Substantia nigra (tissue), 51 donors: ENCODE measurements at places on chromosomes 1 and 21.

GRCh38 chr1:159005676-159006075 is 4.0 kb upstream of the IFI16 start:
- DNase-seq, result no peak

- no peak for DNase-seq
These were observed 3.1 kb downstream of the WNT2B start for GRCh38 chr1:112511897-112512296.

GRCh38 chr1:41975850-41976569 is 57.3 kb upstream of the HIVEP3 start:
- DNase-seq, result no peak

DNA sequence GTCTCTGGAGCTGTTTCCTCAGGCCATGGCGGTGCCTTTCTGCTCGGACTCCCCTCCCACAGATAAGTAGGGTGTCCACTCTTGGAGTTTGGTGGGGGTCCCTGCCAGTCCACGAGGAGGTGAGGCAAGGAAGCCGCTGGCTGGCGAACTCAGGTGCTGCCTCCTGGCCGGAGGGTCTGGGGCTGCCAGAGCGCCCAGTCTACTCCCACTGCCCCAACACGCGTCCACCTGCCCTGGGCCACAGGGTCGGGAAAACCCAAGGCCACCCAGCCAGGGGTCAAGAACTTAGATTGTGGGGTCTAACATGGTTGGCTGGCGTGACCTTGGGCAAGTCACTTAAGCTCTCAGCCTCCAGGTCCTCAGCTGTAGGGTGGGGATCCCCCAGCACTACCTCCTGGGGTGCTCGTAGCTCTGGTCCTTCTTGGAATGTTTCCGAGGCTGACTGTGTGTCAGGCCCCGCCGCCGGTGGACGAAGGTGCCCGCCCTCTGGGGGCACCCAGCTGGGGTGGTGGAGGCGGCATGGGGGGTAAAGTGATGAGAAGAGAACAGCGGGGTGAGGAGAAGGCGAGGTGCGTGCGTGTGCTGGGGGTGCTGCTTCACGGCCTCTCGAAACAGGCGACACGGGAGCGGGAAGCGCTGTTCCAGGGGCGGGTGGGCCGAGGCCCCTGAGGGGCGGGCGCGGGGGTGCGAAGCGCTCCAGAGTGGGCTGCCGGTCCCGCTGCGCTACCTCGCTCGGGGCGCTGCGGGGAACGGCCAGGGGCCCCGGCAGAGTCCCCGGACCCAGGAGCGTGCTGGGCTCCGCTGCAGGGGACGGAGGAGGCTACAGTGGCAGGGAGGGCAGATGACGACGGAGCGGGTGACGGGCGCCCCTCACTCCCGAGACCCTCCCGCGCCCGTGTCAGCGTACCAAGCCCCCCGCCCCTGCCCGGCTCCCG is 1.2 kb downstream of the SH2D5 start:
- DNase-seq, result no peak

- no peak for DNase-seq
These were observed 208.1 kb downstream of the PRDM2 start for GRCh38 chr1:13908128-13908527.

DNA sequence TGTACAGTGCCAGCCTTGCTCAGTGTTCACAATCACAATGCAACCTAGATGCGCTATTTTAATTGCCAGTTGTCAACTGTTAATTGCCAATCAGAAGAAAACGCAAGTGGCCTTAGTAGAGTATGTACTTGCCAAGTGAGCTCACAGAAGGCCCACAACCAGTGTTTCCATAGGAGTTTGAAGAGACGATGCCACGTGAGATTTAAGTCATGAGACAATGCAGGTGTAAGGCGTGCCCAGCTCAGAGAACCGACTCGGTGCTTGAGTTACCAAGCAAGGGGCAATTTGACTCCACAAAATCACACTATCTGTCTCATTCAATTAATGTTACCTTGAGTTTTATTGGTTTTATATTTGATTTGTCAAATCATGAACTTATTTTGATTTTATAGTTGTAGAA is 65.6 kb downstream of the TEX35 start:
- DNase-seq, result no peak

- no peak for DNase-seq
These were observed 494.7 kb upstream of the ADGRL2 start for GRCh38 chr1:81305997-81306452.

GRCh38 chr1:4428711-4429110 is 225.7 kb upstream of the AJAP1 start:
- DNase-seq, result no peak

GRCh38 chr1:227219715-227220292 is 98.5 kb downstream of the CDC42BPA start:
- no peak for DNase-seq

GRCh38 chr1:201637282-201638079 is 98.6 kb downstream of the NAV1 start:
- no peak for DNase-seq

DNA sequence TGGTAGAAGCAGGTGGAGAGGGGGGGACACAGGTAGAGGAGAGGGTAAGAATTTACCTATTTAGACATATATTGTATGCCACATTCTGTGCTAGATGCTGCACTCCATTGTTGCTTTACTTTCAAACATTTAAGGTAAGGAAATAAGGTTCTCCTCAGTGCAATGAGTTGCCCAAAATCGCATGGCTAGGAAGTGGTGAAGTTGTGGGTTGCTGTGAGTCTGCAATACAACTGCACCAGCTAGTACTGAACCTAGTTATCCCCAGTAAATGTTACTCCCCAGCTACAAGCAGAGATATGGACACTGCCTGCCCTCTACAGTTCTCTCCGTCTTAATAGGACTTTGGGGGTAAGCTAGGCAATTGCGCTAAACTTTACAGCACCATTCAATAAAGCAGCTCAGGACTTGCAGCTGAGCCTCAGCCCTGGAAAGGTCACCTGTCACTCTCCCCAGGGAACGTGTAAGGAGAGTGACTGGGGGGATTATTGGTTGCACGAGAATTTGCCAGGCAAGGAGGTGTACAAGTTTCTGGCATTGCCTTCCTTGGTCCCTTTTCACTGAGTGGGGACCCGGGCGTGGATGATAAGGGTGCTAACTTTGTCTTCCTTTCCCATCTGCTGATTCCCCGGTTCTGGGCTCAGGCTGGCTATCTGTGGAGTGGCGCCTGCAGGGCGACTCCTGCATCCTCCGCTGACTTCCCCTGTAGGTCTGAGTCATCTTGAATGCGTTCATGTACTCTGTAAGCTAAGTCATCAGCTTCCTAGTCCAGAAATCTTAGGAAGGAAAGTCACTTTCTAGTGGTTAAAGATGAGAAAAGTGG is 71.3 kb upstream of the CNTN2 start:
- no peak for DNase-seq

DNA sequence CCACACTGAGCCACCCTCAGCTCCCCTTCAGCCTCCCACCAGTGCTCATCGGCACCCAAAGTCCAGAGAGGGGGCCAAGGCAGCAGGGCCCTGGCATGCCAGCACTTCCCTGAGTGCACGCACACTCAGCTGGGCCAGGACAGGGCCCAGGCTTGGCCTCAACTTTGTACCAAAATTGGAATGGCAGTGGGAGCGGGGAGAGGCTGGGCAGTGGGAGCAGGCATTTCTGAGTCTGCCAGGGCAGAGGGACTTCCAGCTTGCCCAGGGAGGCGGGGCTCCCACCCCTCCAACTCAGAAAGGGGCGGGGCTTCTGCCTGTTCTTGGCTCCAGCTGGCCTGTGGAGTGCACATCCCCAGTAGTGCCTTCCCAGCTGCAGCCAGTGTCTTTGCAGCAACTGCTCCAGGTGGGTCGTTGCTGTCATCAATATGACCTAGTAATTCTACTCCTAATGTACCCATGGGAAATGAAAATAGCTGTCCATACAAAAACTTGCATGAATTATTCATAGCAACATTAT is 10.3 kb upstream of the SNX7 start:
- no peak for DNase-seq

GRCh38 chr1:106222403-106222802 is 834.1 kb upstream of the PRMT6 start:
- DNase-seq, result no peak

GRCh38 chr1:55322842-55323241 is 107.7 kb upstream of the USP24 start:
- DNase-seq, result no peak

DNA sequence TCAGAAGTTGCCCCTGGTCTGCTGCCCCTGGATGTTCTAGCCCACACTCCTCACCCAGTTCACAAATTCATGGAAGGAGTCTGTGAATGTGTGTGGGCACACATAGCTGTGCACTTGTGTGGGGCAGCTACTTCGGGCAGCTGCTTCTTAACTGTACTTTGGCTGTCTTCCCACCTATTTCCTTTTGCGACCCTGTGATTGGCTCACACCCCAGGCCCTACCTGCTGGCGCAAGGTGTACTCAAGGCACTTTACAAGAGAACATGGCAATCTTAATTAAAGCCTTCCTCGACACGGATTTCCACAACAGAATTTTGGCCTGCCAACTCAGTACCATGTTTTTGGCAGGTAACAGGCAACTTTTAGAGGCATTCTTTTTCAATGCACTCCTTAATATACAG is 86.5 kb upstream of the CTTNBP2NL start:
- DNase-seq, result no peak

- no peak for DNase-seq
These were observed 249.1 kb downstream of the C1orf94 start for GRCh38 chr1:34425785-34426184.

- no peak for DNase-seq
These were observed 96.3 kb upstream of the UBE2U start for GRCh38 chr1:64107118-64107519.

DNA sequence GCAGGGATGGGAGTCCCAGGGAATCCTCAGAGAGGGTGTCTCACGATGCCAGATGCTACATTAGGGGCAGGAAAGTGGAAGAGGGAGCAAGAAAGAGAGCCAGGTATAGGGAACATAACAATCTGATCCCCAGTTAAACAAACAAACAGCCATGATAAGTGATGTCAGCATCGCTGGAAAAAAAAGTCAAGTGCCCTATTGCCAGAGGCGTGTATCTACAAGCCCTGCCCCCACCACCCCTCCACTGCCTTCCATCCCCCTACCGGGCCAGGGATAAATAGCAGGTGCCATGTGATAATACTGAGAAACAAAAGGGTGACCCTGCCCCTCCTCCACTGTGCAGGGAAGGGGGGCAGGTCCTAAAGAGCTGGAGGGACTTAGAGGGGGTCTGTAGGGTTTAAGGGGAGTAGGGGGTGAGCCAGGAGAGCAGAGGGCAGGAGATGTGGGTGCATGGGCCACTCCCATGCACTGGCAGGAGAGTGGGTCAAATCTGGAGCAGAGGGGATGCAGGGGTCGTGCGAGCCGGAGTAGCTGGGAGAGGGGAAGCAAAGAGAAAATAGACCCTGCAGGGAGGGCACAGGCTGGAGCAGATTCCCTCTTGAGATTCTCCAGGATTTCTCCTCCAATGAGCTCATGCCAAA is 3.4 kb downstream of the SLC26A9 start:
- no peak for DNase-seq

GRCh38 chr1:99005537-99005942 is 879 bp upstream of the PLPPR5 start:
- no peak for DNase-seq

GRCh38 chr1:93002781-93003180 is 41.5 kb upstream of the DIPK1A start:
- DNase-seq, result no peak

DNA sequence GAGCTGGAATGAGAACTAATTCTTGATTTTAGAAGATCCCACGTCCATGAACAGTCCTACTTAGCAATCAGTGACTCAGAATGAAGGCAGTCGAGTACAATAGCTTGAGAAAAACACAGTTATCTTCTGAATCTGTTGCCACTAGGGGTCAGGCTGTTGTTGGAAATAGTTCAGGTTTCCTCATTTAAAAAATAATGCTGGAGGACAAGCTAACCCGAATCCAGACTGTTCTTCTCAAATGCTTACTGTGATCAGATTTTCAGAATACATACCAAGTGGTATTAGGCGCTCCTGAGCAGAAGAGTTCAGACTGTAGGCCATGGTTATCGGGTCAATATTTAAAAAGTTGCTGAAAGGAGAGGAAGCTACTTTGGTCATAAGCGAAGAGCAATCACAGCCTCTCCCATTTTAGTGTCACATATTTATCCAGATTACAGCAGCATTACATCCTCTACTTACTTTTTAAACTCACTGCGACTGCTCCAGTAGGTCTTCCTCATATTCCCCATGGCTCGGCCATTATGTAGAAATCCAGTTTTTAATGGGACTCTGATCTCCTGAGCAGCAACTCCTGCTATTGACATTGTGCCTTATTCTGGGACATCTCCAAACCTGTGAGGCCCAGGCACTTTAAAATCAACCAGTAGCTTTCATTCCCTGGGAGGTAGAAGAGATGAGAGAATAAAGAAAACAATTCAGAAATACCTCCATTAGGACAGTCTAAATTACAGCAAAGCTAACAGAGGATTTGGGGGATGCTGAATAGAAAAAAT is 10.9 kb downstream of the ERRFI1 start:
- DNase-seq, result peak; percentile 20

GRCh38 chr21:40282912-40283886 is 416.0 kb downstream of the PCP4 start:
- no peak for DNase-seq

DNA sequence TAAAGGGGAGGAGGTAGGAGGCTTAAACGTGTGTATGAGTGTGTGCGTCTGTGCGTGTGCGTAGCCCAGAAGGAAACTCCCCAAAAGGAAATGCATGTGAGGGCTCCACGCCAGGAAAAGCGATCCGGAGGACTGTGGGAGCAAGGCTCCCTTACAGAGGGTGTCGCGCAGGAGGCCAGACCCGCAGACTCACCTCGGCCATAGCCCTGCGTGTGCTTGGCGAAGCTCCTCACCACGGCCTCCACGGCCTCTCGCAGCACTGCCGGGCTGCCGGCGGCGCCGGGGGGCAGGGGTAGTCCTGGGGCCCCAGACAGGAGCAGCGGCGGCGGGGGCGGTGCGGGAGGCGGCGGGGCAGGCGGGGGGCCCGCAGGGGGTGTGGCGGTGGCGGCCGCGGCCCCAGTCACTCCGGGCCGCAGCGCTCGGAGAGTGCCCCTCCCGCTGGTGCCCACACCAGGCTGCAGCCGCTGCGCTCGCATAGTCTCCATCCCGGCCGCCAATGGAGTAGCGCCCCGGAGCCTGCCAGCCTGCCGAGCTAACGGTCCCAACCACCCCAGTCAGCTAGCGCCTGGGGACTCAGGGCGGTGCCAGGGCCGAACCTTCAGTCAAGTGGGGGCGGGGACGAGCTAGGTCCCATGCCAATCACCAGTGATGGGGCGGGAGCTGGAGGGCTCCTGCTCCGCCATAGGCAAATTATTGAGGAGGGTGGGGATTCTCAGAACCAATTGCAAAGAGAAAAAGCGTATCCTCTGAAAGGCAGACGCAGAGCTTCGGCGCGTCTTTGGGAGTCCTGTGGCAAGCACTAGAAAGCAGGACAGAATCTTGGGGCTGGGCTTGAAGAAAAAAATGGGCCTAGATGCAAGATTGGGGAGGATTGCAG is at the start of gene LIX1L:
LIX1L (minus strand) TSS at position 575 of the 877 bp plus-strand sequence; CDS start at position 485, 90 bp downstream.
- DNase-seq, result peak; percentile 92

GRCh38 chr1:152481869-152482664 is 28.5 kb upstream of the LCE5A start:
- DNase-seq, result no peak

- DNase-seq, result no peak
These were observed 2.3 kb downstream of the EVA1C start for GRCh38 chr21:32414579-32415358.

DNA sequence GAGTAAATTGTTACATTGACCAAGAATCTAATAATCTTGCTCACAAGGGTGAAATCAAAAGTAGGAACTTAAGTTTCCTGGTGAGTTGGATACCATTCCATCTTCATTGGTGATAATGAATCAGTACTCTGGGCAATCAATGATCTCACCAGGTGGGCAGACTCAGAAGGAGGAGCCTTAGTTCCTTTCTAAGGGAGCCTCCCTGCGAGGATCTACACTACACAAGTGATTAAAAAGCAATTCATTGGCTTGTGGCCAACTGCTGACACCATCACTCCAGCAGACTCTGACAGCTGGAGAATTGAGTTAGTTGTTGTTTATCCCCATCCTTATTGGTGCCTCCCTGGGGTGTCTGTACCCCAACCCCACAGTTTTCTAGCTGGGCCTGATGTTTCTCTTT is 84.1 kb upstream of the VANGL1 start:
- no peak for DNase-seq
